Mammary epithelial cell (primary cell): ENCODE measurements at places on chromosomes 12 and 14.
A peak's percentile ranks its signal among the peaks of the same experiment; 100 is the strongest.

GRCh38 chr12:43806737-43807072, 588 bp upstream of the TWF1 start:
- DNase-seq, result no peak

DNA sequence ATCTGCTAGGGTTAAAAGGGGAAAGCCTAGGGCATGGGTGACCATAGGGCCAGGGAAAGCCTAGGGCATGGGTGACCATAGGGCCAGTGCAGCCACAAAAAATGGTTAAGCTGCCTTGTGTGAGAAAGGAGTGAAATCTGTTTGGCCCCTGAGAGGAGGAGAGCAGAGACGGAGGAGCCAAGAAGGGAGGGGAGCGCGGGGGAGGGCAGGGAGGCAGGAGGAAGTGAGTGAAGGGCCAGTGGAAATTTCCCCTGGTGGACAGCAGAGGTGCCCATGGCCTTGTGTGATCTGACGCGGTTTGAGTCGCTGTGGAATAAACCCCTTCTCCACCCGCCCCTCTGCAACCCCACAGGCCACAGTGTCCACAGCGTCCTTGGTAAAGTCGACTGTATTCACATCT, 618 bp upstream of the AQP6 start:
- DNase-seq, result no peak

GRCh38 chr14:104702673-104703072, 13.3 kb downstream of the INF2 start:
- DNase-seq, result no peak

GRCh38 chr14:61106271-61106958, 125.4 kb downstream of the SLC38A6 start:
- no peak for DNase-seq

DNA sequence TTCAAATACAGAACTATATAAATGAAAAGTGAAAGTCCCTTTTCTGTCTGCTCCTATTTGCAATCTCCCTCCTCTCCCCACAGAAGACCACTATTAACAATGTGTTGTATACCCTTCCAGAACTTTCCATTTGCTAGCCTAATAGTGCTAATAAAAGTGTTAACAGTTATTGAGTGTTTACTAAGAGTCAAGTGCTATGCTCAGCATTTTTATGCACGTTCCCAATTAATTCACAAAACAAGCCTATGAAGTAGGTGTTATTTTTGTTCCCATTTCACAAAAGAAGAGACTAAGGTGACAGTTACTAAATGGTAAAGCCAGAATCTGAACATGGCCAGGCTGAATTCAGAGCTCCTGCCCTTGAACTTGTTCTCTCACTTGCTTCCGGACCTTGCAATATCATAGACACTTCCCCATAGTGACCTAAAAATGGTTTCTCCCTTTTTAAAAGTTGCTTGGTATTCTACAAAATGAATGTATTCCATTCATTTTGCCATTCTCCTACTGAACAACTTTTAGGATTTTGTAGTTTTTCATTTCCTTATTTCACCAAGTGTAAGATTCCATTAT, 1.6 kb upstream of the PRKAB1 start:
- DNase-seq, result no peak

DNA sequence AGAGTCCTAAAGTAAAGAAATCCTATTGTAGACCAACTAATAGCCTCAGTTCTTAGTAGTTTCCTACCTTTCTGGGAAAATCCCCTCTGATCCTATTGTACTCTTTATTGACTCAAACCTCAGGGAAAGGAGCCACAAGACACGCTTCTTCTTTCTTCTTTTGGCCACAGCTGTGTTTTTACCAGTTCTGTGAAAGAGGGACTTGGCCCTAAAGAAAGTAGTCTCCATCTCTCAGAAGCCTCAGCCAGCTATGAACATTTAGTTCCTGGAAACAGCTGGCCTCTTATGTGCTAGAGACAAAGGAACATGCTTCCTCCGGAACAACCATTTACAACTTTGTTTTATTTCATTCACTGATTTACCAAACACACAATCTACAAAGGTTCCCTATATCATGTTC, 66.1 kb upstream of the ARID2 start:
- DNase-seq, result no peak

- peak; percentile 70 for DNase-seq
Measured at GRCh38 chr14:71725922-71726579, 206.2 kb upstream of the RGS6 start.

- DNase-seq, result no peak
Measured at GRCh38 chr12:57889500-57889989, 43.0 kb upstream of the CTDSP2 start.

- no peak for DNase-seq
Measured at GRCh38 chr12:53211476-53212381, 4.7 kb upstream of the ITGB7 start.

DNA sequence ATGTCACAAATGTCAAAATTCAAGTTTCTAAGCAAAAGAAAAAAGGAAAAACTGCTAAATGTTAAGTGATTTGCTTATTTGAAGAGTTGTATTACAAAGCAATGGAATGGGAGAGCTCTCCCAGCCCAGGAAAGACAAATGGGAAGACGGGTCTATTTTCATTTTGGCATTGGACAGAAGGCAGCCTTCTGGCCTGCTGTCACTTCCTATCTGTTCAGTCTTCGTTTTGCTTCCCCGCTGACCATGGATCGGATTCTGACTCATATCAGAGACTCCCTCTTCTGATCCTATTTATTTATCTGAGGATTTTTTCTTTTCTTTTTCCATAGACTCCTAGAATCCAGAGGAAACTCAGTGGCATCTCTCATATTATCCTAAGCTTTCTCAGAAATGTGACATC, 634.9 kb downstream of the DIO2 start:
- DNase-seq, result no peak

- no peak for DNase-seq
Measured at GRCh38 chr14:44317441-44317746, 189.7 kb downstream of the FSCB start.

- DNase-seq, result no peak
Measured at GRCh38 chr14:29444216-29444615, 483.4 kb downstream of the PRKD1 start.

DNA sequence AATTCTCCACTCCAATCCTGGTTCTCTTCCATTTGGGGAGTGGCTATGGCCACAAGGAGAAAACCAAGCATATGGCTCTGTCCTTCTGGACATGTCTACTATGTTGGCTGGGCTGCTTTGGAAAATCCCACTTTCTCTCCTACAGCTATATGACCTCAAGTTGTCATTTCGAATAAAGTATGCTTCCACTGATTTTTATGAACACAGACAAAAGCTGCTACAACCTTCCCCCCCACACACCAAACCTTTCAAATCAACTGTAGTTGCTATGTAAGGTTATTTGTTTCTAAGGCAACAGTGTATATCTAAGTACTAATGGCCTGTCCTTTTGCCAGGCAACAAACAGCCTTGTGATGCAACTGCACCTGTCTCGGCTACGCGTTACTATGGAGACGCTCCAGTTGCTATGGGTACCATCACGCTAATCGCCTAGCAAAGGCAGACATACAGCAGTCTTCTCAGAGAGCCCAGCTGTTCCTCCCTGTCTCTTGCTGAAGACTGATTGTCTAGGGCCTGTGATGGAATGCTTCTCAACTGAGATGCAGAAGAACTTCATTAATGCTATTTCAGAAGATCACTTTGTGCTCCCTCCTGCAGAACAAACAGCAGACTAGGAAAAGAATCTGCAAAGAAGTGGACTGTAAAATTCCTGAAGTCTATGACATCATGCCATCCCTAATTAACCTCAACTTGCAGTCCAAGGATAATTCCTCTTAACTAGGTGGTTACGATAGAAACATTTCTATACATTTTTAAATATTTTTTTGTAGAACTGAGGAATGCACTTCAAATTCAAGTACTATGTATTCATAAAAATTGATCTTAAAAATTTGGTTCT, 67.6 kb downstream of the FOXN3 start:
- DNase-seq, result no peak

- DNase-seq, result no peak
Measured at GRCh38 chr12:13777374-13777773, 204.0 kb downstream of the GRIN2B start.

DNA sequence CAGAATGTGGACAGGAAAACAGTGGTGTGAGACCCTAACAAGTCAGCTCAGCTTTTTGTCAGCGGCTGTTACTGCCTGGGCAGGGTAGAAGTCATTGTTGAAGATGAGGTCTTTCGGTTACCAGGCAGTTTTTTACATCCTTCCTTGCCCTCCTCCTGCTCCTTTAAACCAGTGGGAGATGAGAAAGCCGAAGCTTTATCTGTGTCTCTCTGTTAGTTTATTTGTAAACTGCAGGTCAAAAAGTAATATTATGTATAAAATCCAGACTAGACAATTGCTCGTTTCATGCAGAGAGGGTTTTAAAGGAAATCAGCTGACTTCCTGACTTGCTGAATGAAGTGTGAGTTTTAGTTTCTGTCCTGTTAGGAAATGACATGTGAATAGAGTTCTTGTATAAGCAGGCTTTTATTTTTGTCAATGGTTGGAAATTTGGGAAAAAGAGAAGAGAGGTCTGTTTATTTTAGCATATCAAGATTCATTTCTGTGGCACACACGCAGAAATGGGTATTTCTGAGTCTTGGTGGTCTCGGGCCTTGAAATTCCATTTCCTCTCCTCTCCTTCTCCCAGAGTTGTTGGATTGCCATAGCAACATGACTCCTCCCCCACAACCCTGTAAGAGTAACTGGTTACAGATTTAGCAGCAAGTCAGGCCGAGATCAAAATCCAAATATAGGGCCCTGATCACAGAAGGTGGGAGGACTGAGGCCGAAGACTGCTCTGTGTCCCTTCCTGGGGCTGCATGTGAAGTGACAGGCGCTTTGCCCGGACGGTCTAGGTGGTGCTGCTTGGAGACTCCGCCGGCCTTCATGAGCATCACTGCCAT, 60.8 kb downstream of the SAMD4A start:
- DNase-seq, result no peak
